ENCODE measurements at places on chromosomes 2 and 18.

DNA sequence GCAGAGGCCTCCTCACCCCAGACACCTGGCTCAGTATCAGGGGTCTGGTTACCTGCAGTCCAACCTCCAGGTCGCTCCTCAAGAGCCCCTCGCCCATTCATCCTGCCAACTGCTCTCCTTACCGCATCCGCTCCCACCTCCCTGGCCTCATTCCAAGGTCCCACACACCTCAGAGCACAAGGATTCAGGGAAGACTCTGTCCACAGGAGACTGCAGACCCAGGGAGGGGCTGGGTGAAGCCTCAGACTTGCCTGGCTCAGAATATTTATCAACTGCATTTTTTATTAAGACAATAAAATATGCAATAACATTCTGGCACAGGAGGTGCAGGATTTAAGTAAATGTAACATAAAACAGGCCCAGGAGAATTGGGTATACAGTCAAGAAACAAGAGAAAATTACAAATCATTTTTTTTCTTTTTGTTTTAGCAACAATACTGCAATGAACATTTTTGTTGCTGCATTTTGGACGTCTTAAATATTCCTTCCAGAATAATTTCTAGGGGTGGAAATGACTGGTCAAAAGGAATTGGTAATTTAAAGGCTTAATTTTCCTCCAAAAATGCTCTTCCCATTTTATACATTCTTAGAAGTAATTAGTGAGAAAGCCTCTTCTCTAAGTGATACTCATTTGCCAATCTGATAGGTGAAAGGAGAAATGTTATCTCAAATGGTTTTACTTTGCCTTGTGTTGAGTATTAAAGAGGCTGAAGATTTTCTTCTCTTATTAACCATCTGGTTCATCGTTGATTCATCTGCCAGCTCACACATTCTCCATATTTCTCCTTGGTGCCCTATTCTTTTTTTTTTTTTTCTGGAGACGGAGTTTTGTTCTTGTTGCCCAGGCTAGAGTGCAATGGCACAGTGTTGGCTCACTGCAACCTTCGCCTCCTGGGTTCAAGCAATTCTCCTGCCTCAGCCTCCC, 42.5 kb downstream of the TEX44 start:
- no peak for DNase-seq

DNA sequence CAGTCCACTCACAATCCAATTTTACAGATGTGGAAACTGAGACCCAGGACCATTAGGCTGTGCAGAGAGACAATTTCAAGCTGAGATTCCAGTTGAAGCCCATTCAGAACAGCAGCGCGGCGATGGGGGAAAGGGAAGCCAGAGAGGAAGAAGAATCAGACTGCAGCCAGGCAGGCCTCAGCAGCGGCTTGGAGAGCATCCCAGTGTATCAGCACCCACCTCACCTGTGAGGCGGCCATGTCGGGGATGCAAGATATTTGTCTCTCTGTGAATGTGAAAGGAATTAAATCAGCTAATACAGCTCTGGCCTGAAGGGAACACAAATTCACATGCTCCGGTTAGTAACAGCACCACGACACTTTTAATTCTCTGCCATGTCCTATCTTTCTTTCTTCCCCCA, 198.0 kb upstream of the SOX11 start:
- DNase-seq = no peak

- DNase-seq = no peak
Measured at GRCh38 chr2:161379740-161380139, 36.4 kb upstream of the TBR1 start.

GRCh38 chr18:48462510-48462909, 53.3 kb upstream of the ZBTB7C start:
- DNase-seq = no peak

DNA sequence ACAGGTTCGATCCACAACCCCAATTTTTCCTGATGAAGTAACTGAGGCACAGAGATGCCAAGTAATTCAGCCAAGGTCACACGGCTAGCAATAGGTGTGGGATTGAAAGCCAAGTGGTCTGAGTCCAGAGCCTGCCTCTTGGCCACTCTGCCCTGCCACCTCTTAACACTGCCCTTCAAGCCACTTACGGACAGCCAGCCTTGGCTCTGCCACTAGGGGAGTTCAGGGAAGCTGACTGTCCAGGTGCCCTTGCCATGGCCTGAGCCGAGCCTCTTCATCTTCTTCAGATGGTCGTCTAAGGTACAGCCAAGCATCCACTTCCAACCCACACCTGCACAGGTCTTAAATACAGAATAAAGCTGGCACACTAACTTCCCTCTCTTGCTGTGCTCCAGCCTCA, 99.3 kb upstream of the GPR45 start:
- DNase-seq = no peak

- DNase-seq = no peak
Measured at GRCh38 chr18:63476668-63477067, at the start of gene SERPINB5. TSS of gene SERPINB5 (plus strand) at chr18:63476958. CDS start at chr18:63484429, 7,471 bp downstream.

GRCh38 chr2:128178149-128178649, 87.2 kb downstream of the UGGT1 start:
- DNase-seq = no peak

- DNase-seq = no peak
Measured at GRCh38 chr2:108615480-108616090, 81.3 kb downstream of the LIMS1 start.

DNA sequence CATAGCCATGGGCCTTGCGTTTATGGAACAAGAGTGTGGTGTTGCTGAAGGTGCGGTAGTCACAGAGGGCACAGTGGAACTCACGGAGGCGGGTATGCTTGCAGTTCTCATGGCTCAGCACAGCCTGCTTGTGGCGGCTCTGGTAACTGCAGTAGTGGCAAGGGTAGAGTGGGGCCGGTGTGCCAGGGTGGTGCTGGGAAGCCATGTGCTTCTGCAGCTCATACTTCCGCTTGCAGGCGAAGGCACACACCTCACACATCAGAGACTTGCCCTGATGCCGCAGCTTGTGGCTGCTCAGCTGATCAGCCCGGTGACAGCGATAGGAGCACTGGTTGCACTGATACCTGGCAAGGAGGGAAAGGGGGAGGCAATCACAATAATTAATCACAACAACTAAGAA, 14.7 kb downstream of the ZNF142 start:
- DNase-seq = no peak

- no peak for DNase-seq
Measured at GRCh38 chr18:42484648-42485047, 529.6 kb downstream of the PIK3C3 start.

DNA sequence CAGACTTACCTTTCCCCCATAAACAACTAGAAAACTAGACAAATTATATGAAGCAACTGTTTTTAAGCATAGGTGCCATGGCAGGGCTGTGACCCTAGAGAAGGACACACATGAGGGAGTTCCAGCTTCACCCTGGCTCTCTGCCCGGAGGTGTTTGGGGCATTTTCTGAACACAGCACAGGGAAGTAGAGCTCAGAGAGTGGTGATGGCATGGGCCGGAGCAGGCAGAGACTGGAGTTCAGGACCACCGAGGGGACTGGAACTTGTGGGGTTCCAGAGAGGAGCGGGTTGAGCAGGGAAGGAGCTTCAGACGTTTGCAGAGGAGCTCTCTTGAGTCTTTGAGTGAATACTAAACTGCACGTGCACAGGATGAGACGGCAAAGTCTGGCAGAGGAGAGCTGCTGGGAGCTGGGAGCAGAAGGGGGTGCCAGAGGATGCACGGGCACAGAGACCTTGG, 26.5 kb upstream of the KLF11 start:
- no peak for DNase-seq

DNA sequence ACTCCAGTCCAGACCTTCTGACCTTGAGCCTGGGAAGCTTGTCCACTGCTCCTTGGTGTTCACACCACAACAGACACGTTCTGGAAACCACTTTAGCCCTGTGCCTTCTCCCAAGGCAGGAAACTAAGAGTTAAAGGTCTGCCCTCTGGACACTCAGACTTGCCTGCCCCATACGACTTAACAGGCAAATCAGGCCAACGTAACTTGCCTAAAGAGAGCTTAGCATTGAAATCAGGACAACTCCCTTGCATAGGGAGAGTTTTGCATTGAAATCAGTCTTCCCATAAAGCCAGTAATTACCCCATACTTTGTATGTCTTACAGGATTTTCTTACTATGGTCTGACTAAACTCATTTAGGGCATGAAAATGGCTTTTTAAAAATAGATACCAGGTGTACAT, 18.5 kb downstream of the NFE2L2 start:
- DNase-seq = no peak

- no peak for DNase-seq
Measured at GRCh38 chr18:5173236-5173635, 23.8 kb downstream of the AKAIN1 start.

DNA sequence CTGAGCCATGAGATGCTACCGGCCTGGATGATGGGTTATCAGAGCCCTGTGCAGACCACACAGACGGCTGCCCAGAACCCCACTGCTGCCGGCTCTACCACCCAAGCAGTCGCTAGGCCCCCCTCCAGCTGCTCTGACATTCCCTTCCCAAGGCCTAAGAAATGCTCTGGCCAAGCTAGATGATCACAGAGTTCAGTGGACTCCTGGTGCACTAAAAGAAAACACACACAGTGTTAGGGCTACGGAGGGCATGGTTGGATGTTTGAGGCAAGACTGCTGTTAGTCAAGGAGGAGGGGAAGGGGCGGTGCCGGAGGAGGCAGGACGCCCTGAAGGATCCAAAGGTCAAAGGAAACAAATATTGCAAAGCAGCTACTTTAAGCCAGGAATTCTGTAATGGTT, 174.5 kb downstream of the MYCN start:
- no peak for DNase-seq

- DNase-seq = no peak
Measured at GRCh38 chr2:64165706-64166105, 21.5 kb upstream of the PELI1 start.

- DNase-seq = no peak
Measured at GRCh38 chr2:234792621-234793022, 159.2 kb upstream of the SH3BP4 start.

GRCh38 chr2:233387225-233387624, 32.9 kb downstream of the DGKD start:
- DNase-seq = no peak

DNA sequence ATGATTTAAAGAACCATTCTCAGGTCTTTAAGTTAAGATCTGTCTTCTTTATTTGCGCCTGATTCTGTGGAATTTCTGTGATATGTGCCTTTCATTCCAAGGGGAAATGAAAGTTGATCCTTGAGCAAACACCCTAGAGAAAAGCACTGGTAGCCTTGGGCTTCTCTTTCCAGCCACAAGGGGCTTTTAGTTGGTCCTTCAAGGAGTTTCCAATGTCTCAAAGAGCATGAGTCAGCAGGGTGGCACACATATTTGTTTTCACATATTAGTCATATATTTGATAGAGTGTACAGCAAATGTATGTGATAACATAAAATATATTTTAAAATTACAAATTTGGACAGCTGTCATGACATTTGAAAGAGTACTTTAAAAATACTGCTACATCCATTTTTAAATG, 339.5 kb downstream of the TXNL1 start:
- DNase-seq = no peak

DNA sequence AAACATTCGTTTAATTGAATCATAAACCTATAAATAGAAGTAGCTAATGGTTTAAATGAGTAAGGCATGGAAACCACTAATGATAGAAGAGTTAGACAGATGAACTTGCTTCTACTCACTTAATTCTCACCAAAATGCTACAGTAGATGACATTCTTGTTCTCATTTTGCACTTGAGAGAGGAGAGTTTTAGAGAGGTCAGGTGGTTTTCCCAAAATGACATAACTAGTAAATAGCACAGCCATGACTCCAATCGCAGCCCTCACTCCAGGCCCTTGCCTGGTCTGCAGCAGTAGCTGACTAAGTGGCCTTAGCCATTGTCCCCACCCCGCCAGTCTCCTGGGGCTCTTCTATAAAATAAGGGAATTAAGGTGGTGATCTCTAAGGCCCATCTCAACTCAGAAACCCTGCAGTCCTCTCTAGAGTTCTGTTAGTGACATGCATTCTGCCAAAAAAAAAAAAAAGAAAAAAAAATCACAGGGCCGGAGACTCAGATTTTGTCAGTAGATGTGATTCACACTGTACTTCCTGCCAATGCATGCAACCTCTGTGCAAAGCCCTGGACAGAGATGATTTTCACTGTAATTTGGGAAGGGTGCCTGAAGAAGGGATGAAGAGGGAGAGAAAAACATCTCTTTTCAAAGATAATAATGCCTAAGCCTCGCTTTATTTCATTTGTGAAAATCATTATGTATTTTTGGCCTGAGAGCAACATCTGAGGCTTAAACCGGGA, 221.8 kb downstream of the ANAPC1 start:
- DNase-seq = no peak

DNA sequence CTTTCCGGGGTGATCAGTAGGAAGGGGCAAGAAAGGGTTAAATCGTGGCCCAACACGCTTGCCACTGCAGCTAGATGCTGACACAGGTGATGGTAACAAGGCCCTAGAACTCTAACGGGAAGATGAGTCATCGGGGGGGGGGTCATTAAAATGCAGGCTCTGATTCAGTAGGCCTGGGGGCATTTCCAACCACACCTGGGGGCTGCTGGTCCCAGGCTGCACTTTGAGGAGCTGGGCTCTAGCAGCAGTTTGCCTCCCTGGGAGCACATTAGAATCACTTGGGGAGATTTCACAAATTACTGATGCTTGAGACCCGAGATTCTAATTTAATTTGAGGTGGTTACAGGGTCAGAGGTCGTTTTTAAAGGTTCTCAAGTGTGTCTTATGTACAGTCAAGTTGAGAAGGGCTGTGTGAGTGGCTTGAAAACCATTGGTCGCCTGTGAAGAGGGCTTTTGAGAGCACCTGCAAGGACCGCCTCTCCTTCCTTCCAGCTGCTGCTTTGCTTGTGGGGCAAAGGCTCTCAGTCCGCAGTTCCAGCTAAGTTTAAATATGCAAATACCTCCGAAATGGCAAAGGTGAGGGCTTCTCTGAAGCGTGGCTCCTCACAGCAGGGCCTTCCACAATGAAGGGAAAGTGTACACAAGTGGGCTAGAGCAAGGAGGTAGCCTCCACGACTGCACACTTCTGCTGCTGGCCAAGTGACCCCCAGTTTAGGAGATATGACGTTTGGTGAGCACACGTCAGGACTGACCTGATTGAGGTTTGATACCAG, 128.0 kb upstream of the MSH6 start:
- DNase-seq = no peak

- no peak for DNase-seq
Measured at GRCh38 chr18:53984021-53984420, 240.4 kb downstream of the MBD2 start.

All from CD4-positive, alpha-beta memory T cell (primary cell).